ENCODE measurements at places on chromosomes 4 and X.

DNA sequence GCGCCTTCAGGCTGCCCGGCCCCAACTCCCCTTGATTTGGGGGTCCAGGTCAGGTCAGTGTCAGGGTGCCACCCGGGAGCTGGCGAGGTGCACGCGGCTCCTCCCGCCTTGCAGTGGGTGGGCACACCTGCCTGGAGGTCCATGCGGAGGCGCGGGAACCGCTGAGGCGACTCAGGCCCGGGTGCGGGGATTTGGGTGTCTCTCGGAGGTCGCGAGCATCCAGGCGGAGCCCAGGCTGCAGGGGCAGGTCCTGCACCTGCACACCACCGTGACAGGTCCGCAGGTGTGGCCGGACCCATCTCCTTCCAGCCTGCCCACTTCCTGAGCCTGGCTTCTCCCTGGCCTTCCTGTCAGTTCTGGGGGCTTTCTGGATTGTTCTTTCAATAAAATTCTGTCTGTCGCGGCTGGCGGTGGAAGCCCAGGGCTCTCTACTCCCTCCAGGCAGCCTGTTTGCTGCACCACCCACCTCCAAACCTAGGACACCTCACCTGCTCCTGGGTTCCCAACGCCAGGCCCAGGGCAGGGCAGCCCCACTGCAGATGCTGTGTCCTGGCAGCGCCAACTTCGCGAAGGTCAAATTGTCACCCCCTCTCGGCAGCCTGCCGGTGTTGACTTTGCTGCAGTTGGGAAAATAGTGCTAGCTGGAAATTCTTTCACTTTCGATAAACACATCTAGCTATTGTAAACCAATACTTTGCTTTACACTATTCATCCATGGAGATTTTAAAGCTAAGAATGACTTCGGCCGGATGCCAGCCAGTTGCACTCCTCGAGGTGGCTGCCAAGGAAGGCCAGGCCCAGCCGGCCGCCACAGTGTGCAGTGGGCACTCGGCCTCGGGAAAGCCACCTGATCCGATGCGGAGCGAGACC, 35.9 kb downstream of the FGFRL1 start:
- no peak for DNase-seq

- DNase-seq: no peak
Measured at GRCh38 chr4:3813151-3814052, 47.2 kb downstream of the ADRA2C start.

GRCh38 chrX:38664285-38664684, 102.9 kb downstream of the TSPAN7 start:
- DNase-seq: peak; percentile 10

GRCh38 chr4:156496797-156497196, 474.8 kb downstream of the PDGFC start:
- DNase-seq: no peak

DNA sequence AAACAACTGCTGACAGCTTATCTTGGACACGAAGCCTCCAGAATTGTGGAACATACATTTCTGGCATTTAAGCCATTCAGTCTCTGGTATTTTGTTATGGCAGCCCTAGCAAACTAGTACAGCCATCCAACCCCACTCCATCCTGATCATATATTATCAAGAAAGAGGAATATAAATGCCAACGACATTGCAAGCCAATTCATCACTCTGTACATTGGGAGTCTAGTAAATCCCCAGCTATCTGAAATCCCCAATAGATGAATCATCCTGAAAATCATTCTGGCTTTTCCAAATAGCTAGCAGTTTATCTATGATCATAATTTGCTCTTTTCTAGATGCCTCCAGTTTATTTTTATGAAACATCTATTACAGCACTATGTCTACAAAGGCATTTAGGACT, 41.1 kb downstream of the FRMD7 start:
- DNase-seq: peak; percentile 29

DNA sequence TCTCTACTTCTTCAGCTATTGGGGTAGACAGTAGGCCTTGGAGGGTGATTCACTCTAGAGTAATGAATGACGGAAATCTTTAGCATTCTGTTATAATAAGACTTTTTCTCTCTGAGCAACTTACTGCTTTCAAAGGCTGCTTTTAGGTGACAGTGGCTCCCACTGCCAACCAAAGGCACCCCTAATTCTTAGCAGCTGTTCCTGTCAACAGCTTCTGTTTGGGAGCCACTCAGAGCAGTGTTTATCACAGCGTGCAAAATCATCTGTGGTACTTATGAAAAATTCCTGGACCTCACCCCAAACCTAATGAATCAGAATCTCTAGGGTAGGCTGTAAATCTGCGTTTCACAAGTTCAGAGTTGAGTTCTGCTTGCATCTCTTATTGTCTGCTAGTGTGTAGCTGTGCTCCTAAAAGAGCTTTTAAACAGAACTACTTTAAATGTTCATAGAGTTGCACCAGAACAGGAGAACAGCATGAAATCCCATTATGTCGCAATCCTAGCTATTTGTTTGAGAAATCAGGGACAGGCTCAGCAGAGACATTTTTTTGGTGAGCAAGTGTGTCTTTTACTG, 52.8 kb upstream of the POU4F2 start:
- DNase-seq: peak; percentile 84

- no peak for DNase-seq
Measured at GRCh38 chr4:81304871-81305270, 89.8 kb upstream of the PRKG2 start.

DNA sequence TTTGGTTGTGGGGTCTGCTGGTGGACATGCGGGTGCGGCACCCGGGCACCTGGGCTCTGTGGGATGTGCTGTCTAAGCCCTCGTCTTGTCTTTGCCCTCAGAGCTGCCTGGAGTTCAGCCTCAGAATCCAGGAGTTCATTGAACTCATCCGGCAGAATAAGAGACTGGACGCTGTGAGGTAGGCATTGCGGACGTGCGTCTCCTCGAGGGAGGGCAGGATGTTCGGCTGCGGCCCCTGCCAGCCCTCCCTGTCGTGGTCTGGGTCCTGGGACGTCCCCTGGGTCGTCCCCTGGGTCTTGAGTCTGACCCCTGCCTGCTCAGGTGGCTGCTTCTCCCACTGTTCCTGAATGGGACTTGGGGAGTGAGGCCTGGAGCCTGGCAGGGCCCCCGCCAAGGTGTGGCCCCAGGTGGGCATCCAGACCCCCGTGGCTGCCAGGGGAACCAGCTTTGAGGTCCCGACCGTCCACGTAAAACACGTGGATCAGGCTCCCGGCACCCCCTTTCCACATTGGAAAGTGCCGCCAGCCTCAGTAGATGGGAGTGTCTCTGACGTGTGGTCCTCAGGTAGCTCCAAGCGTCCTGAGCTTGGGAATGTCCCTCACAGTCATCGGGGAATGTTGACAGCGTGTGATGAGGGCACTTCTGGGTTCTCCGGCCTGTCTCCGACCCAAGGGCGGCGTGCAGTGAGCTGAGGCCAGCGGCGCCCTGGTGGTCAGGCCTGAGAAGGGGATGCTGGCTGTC, 19.3 kb upstream of the UVSSA start:
- no peak for DNase-seq

DNA sequence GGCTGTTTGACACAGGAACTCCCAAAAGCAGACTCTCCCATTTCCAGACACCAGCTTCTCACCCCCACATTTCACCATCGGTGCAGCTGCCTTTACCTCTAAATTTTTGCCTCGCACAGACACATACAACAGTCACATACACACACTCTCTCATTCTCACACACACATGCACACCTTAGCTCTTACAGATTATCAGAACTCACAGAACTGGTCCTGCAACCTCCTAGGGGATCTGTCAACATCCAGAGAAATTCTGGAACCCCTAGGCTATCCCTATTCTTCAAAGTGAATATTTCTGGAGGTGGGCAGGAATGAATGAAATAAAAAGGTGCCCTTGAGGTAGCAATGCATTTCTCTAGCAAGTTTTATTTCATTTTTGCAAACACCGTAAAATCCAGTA, 4.1 kb downstream of the HS6ST2 start:
- DNase-seq: no peak

DNA sequence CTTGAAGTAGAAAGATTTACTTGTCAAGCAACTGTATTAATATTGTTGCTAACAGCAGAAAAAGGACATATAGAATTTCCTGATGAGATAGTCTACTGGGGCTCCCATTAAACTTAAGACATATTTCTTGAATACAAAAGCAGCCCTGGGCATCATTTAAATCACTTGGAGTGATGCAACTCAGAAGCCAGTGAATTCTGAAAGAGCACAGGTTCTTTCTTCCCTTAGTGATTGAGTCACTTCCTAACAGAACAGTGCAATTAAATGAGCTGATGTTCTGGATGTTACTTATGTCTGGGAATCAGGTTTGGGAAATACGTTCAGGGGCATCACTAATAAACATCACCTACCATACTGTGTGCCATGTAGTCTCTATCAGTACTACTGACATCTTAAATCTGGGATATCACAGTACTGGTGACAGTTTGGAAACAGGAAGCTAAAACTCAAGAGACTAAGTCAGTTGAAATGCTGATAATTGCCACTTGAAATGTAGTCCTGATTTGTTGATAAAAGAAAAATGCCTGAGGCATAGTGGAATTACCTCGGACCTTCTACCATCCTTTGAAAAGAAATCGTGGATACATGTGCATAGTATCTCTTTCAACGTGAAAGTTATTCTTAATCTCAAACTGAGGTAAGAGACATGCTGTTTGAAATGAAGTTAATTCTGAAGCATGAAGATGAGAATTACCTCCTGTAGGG, 249.2 kb upstream of the GPRIN3 start:
- peak; percentile 83 for DNase-seq

- DNase-seq: peak; percentile 69
Measured at GRCh38 chr4:77617203-77617602, 11.6 kb downstream of the CXCL13 start.

- DNase-seq: peak; percentile 73
Measured at GRCh38 chrX:20432048-20432447, 165.3 kb upstream of the RPS6KA3 start.

DNA sequence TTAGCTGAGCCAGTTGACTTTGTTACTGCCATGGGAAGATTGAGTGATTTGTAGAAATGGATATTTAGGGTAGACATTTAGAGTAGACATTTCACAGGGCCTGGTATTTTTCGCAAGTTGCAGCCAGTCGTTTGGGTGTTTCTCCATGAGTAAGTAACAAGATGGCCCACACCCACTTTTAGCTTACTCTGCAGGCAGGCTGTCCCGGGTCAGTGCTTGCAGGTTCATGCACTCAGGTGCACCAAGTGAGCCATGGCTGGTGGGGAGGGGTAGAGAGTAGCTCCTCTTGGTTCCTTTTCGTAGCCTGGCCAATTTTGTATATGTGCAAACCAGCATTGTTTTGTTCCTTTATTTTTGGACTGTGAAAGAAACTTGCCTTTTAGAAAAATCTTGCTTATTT, 145.6 kb downstream of the POLA1 start:
- DNase-seq: no peak

DNA sequence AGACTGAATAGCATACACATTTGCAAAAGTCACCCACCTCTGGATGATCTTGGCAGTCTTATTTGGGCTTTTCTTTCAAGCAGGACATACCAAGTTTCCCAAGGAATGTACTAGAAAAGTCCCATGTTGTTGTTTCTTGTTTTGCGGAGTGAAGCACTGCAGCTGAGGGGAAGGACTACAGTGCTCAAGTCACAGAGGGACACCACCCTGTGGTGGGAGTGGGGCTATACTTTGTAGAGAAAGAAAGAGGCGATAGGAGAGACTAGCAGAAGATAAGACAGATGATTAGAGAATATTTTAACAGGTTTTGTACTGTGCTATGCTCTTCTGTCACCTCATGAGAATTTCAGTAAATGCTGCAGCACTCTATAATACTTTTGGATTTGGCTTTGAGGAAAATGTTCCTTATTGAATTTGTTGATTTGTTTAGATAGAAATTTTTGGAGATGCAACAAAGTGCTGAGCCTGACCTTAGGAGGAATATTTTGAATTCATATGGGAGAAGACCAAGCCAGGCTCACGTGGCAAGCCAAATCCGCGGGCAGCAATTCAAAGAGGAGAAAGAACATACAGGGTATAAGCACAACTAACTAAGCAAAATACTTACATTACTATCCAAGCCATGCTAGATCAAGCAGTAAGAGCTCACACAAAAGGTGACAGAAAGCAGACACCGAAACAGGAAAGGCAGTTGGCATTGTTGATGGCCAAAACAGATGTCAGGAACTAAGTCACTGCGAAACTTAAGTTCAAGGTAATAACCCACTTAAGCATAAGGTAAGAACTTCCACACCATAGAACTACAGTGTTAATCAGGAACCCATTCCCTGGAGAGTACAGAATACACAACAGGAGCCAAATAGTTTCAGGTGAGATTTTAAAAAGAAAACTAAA, 280.3 kb upstream of the INTU start:
- no peak for DNase-seq

DNA sequence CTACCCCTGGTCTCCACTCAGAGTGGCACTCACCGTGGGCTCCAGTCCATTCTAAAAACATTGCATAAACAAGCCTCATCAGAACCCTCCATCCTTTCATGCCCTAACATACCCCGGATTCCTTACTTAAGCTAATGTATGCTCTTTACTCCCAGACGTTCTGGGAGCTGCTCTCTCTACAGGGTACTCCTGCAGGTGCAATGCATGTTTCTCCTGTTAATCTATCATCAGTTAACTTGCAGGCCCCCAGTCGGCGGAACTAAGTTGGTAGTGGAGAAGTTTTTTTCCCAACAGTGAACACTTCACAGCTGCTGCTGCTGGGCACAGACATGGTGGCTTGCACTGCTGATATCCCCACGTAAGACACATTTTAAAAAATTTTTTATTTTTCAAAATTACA, 161.6 kb upstream of the FAT1 start:
- DNase-seq: no peak

- peak; percentile 15 for DNase-seq
Measured at GRCh38 chr4:26242451-26242850, 78.4 kb upstream of the RBPJ start.

DNA sequence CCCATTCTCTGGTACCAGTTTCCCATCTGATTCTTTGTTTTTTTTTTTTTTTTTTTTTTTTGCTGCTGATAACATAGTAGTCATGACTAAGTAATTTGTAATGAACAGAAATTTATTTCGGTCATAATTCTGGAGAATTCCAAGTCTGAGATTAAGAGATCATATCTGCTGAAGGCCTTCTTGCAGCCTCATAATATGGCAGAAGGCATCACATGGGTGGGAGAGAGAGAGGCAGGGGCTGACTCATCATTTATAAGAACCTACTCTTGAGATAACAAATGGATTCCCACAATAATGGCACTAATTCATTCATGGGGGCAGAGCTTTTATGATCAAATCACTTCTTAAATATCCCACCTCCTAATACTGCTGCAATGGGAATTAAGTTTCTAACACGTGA, 1034.3 kb downstream of the STIM2 start:
- peak; percentile 29 for DNase-seq

GRCh38 chr4:89682808-89683207, 154.2 kb downstream of the SNCA start:
- DNase-seq: peak; percentile 74

DNA sequence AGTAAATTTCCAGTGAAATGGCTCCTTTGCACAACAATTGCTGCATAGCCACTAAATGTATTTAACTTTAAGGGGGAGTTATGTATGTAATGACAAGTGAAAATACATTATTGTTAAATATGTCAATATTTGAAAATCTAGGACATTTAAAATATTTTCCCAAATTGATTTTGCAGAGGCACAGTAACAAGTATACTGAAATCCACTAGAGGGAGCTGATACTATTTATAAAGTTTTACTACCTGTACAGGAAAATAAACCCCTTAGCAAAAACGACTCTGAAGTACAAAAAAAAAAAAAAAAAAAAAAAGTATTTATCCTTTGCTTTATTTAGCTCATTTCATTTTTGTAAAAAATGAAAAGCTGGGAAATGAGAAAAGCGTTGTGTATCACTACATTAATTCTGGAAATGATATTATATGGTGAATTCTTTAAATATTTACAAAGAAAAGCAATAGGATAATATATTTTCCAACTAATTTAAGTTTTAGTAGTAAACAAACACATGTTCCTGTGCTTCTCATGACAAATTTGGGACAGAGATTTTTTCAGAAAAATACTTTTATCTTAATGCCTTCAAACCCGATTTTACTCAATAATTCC, 727.7 kb downstream of the DMD start:
- DNase-seq: no peak
